Right renal pelvis (tissue), 4 donors: ENCODE measurements at places on chromosomes 16 and 17. TPM values are rescaled to one million over a fixed set of nuclear protein-coding genes. Genes with fewer than 3 reads are reported as not detected.
A peak's percentile ranks its signal among the peaks of the same experiment; 100 is the strongest.

The CHRNE gene
- polyA plus RNA-seq, result 2.7 TPM

The ADAP2 gene
- 3.8 TPM for polyA plus RNA-seq

The HOXB13 gene
- not detected for polyA plus RNA-seq

DNA sequence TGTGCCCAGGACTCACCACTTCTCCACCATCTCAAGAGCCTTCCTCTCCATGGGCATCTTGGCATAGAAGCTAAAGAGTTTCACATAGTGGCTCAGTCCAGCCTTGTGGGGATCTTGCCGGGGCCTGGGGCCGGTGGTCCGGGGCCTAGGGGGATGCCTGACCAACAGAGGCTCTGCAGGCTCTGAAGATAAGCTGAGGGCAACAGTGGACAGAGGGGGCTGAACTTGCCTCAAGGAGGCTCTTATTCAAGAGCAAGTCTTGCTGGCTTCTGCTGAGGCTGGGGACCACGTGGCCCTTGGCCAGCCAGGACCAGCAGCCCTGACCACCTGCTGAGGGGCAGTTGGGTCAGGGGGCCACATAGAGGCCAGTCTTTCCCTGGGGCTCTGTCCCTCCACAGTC lies 13.5 kb upstream of the THAP11 start:
- DNase-seq, result no peak

DNA sequence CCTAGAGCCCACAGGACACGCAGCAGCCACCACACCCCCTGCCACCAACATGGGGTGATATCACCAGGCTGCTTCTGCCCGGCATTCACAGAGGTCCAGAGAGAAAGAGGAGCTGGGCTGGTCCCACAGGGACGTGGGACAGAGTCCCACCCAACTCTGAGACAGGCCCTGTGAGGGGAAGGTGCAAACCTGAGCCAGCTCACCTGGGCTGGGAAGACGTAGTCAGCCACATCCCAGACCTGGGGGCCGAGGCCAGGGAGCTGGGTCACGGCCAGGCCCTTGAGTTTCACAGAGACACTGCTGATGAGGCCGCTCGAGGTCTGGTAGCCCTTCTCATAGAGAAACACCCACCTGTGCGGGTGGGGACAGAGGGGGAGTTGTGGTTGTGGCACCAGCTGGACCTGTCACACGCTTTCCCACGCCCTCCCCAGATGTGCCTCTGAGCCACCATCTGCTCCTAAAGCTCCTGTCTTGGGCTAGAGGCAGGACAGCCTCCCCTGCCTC lies 11.2 kb downstream of the P2RX1 start:
- no peak for DNase-seq

DNA sequence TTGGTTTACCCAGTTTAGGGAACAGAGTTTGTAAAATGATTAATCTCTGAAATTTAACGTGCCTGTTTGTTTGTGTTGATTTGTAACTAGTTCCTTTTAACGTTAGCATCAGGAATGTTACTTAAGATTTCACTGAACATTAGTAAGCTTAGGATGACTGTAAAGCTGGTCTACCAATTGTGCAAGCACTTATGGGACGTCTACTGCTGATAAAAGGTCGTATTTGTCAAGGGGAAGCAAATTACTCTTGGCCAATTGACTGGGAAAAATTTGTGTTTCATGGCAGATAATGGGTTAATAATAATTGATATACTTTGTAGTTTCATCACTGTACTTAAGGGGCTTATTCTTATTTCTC lies 11.8 kb downstream of the METTL9 start:
- no peak for DNase-seq

The RAB26 gene
- polyA plus RNA-seq, result 3.5 TPM

The MRPL28 gene
- 68.4 TPM for polyA plus RNA-seq

DNA sequence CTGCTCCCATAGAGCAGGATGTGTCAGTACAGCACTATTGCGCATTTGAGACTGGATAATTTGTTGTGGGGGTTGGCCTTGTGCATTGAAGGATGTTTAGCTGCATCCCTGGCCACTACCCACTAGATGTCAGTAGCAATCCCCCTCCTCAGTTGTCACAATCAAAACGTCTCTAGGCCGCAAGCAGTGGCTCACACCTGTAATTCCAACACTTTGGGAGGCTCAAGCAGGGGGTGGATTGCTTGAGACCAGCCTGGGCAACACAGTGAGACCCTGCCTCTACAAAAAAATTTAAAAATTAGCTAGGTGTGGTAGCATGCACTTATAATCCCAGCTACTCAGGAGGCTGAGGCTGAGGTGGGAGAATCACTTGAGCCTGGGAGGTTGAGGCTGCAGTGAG lies 48.4 kb downstream of the CENPV start:
- no peak for DNase-seq

GRCh38 chr17:2282297-2282873 lies 21.2 kb downstream of the SMG6 start:
- DNase-seq, result peak; percentile 61

- DNase-seq, result no peak
Observed at GRCh38 chr17:18235743-18236256, 10.4 kb downstream of the LLGL1 start.

DNA sequence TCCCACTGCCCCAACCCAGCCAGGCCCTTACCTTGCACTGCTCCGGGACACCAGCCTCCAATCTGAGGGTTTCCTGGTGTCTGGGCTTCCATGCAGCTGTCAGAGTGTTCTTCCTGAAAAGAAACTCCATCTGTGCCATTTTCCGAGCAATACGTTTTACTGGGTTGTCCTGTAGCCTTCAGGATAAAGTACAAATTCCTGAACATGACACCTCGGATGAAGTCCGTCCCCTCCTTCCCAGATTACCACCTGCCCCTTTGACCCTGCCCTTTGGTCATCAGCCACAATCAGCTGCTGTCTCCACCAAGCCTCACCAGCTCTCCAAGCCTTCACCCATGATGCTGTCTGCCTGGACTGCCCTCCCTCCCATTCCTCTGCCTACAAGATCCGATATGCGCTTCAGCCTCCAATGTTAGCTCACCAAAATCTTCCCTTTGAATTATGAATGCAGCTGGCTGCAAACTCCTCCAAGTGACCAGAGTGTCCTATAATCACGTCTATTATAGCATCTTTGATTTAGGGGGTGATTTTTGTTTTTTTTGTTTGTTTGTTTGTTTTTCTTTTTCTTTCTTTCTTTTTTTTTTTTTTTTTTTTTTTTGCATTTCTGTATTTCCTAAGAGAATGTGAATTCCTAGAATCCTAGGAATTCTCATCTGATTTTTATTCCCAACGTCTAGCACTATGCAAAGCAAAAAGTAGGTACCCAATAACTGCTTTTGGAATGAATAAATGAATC lies 60.6 kb upstream of the KIFC3 start:
- DNase-seq, result no peak

DNA sequence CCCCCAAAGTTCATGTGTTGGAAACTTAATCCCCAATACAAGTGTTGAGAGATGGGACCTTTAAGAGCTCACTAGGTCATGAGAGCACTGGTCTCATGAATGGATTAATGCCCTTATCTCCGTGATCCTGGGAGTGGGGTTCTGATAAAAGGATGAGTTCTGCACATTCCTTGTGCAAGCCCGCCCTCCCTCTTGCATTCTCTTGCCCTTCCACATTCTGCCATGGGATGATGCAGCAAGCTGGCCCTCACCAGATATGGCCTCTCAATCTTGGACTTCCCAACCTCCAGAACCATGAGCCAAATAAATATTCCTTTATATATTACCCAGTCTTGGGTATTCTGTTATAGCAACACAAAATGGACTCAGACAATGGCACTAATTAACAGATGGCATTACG lies 14.1 kb downstream of the GLG1 start:
- no peak for DNase-seq

GRCh38 chr17:6108382-6108781 lies 38.2 kb downstream of the WSCD1 start:
- DNase-seq, result no peak

The SP6 gene
- polyA plus RNA-seq, result 3.3 TPM

- no peak for DNase-seq
Observed at GRCh38 chr17:29155966-29156338, 24.2 kb downstream of the MYO18A start.

GRCh38 chr16:49822649-49823370 lies 33.1 kb downstream of the ZNF423 start:
- DNase-seq, result no peak

GRCh38 chr16:79265196-79265595 lies 335.3 kb downstream of the MAF start:
- DNase-seq, result no peak

GRCh38 chr17:67353929-67354574 lies 12.3 kb downstream of the PSMD12 start:
- no peak for DNase-seq

DNA sequence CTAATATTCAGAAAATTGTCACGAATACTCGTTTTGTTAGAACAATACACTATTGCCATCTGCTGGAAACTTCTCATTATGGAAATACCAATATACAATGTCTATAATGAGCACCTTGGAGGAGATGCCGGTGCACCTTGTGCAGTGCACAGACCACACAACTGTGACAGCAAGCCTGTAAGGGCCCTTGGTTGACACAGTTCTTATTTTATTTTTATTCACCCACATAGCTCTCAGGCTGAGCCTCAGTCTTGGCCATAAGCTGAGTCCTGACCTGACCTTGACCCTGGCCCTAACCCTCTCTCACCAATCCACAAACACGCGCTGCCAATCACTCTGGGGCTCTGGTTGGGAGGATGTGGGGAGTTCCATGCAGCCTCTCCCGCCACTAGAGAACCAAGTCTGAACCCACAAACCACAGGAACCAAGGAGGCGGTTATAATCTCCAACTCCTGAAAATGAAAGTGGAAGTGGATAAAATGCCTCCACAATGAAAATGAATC lies 7.6 kb downstream of the AIPL1 start:
- DNase-seq, result no peak

GRCh38 chr16:70577256-70577698 lies 53.7 kb downstream of the SF3B3 start:
- no peak for DNase-seq

GRCh38 chr16:28069971-28070794 lies 6.7 kb upstream of the GSG1L start:
- no peak for DNase-seq

The TXNDC11 gene
- polyA plus RNA-seq, result 45.7 TPM

The SOX9 gene
- polyA plus RNA-seq, result 22.7 TPM

GRCh38 chr16:75452464-75453190 lies 11.9 kb downstream of the TMEM170A start:
- DNase-seq, result no peak

DNA sequence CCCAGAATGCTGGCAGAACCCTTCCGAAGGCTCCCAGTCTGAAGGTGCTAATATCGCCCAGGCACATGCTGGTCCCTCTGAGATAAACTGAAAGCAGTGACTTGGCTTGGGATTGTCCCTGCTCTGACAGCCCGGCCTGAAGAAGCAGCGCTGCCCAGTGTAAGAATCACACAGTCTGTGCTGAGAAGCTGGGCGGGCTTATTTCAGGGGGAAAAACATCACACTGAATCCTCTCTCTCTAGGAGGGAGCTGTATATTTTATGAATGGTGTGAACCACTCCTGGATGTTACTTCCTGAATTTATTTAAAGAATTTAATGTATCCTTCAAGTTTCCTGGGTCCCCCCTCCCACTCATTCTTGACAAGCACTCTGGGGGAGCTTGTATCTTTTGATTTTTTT lies 36.3 kb downstream of the GAS7 start:
- DNase-seq, result no peak

GRCh38 chr16:25370541-25370940 lies 112.9 kb upstream of the ZKSCAN2 start:
- no peak for DNase-seq

DNA sequence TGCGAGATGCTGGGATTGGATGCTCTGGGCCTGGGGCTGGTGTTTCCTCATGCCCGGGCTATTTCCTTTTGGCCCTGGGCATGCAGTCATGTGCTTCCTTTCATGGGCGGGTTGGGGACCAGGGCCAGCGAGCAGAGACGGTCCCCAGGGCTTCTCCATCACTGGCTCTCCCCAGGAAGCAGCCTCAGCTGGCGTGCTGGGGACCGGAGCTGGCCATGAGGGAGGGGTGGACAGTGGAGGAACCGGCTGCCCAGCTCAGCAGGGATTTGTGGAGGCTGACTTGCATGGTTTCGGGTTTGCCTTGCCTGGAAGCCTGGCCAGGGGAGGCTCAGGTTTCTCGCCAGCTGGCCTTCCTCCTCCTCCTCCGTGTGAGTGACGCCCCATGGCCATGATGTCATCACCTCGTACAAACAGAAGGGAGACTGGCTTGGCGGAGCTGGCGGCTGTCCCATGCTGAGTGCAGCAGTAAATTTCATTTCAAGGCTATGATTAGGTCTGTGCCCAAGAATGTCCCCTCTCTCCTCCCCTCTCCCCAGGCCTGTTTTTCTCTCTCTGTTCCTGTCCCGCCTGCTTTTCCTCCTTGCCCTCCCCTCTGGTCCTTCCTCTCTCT lies 8.9 kb upstream of the TIMP2 start:
- DNase-seq, result peak; percentile 83

- no peak for DNase-seq
Observed at GRCh38 chr16:49967012-49967559, 57.9 kb upstream of the CNEP1R1 start.

DNA sequence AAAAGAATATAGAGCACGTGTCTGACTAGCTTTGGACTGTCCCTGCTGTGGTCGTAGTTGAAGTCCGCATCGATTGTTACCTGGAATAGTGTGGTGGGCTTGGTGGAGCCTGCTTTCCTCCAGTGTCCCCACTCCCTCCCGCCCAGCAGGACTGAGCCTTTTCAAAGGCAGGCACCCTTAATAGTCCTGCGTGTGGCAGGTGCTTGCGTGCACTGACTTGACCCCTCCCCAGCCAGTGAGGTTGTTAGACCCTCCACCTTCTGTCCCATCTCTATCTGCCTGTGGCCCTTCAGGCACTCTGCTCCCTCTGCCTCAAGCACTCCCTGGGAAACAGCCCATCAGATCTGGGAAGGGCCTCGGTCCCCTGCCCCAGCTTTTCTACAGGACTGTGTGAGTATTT lies 36.6 kb downstream of the TMEM11 start:
- no peak for DNase-seq

The ABCC12 gene
- polyA plus RNA-seq, result not detected

GRCh38 chr17:58677194-58677880 lies 14.5 kb downstream of the TEX14 start:
- no peak for DNase-seq

GRCh38 chr17:64355536-64356303 lies 34.9 kb downstream of the PECAM1 start:
- no peak for DNase-seq

DNA sequence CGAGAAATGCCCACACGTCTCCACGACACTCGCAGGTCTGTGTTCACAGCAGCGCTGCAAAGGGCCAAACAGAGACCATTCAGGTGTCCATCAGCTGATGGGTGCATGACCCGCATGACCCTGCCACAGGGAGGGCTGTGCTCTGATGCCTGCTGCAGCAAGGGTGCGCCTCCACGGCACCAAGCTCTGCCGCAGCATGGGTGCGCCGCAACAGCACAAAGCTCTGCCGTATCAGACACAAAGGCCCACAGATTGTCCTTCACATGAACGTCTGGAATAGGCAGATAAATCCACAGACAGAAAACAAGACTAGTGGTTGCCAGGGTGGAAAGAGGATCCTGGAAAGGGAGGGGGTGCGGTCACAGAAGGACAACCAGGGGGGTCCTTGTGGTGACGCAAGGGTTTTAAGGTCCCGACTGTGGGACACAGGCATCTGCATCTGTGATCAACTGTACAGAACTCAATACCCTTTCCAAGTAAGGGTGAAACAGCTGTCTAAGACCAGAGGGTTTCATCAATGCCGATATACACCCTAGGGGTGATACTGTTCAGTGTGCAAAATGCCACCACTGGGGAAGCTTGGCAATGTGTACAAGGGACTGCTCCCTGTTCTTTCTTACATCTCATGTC lies 121.0 kb downstream of the ANKRD11 start:
- DNase-seq, result no peak

- DNase-seq, result no peak
Observed at GRCh38 chr17:14245629-14246028, 9.0 kb upstream of the CDRT15 start.

- no peak for DNase-seq
Observed at GRCh38 chr16:27951489-27952120, 111.9 kb downstream of the GSG1L start.
